ENCODE measurements at places on chromosomes 6 and 20.

DNA sequence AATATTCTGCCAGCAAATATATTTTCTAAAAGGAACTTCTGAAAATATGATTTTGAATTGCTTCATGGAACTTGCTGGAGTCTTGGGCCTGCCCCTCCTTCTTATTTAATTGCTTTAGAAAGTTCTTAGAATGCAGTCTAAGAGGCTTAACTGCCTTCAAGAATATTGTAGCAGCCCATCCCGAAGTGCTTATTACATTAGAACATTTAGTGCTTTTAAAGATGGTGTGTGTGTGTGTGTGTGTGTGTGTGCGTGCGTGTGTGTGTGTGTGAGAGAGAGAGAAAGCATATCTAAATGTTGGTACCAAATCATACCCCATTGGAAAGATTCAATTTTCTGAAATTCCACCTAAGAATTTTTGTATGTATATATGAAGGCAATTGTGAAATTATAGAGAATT, 193.5 kb downstream of the SLC24A3 start:
- DNase-seq, result no peak

- DNase-seq, result no peak
Measured at GRCh38 chr6:54191461-54191860, 80.2 kb downstream of the MLIP start.

GRCh38 chr6:112360498-112360897, 13.4 kb downstream of the RFPL4B start:
- no peak for DNase-seq

DNA sequence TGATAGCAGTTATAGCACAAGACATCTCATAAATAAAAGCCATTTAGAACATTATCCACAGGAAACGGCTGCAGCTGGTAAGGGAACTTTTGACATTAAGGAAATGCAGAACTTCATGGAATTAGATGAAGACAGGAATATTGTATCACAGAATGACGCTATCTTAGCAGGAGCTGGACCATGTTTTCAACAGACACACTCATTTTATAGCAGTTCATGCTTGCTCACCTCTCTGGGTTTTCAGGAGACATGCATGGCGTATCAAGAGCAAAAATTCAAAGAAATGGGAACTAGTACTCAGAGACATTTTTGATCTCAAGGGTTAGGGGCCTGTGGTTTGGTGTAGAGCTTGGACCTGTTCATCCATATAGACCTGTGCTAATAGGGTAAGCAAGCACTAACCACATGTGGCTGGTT, 125.0 kb downstream of the FYN start:
- DNase-seq, result no peak

GRCh38 chr20:25686081-25687067, 10.3 kb downstream of the ZNF337 start:
- DNase-seq, result no peak

GRCh38 chr6:148890652-148891404, 144.0 kb downstream of the UST start:
- DNase-seq, result no peak

GRCh38 chr6:159693128-159693893, at the start of gene SOD2:
TSS of gene SOD2 (minus strand) at chr6:159693241. CDS start at chr6:159693167, 74 bp downstream.
- DNase-seq, result peak; percentile 61

DNA sequence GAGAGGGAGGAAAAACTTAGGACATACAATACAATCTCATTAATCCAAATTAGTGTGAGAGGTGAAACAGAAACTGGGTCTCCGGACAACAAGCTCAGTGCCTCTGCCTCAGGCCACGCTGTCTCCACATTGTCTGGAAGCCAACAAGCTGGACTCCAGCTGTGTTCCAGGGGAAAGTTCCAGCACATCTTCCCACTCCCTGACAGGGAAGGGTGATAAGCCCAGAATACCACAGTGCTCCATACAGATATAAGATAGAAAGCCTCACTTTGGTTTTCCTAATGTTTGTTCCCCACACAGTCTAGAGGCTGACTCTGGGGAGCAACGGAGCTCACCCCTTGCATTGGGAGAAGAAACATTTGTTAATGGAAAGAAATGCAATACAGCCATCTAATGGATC, 117.1 kb upstream of the SPTLC3 start:
- no peak for DNase-seq

GRCh38 chr20:17679941-17680835, 1.9 kb downstream of the RRBP1 start:
- no peak for DNase-seq

- no peak for DNase-seq
Measured at GRCh38 chr6:150195996-150196417, 53.2 kb downstream of the PPP1R14C start.

DNA sequence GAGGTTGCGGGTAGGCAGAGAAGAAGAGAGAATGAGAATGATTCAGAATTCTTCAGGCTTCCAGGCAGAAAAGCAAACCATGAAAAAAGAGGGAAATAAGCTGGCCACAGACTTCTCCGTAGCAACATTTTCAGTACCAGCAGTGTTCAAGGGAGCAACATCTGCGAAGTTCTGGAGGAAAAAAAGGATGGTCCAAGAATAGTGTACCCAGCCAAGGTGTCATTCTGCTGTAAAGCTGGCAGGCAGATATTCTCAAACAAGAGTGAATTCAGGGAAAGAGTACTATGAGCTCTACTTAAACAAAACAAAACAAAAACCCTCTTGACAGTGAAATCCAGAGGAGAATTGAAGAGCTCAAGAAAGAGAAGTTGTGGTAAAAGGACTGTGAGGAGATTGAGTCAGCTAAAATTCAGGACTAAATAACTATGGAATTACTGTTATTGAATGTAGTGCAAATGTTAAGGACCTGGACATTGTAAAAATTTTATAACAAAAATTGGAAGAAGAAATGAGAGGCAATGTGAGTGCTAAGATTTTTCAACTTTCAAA, 86.5 kb downstream of the ATRN start:
- DNase-seq, result no peak

- DNase-seq, result no peak
Measured at GRCh38 chr6:42450477-42451332, 1.0 kb downstream of the TRERF1 start.

GRCh38 chr6:150275489-150275888, 93.3 kb upstream of the IYD start:
- DNase-seq, result no peak

- no peak for DNase-seq
Measured at GRCh38 chr6:113669606-113670005, 187.5 kb upstream of the MARCKS start.

DNA sequence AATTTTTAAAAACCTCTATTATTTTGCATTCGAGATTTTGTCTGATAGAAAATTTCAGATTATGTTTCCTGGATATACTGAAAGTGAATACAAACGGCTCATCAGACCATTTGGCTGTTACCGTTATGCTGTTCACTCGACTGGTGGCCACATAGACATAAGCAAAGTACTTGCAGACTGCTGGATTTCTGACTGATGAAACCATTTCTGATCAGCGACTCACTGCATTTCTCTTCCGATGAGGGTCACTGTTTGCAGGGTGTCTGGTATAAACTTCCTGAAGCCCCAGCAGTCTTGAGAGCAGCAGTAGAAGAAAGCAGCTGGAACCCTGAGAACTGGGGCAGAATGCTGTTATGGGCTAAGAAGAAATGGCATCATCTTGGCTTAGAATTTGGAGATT, 17.7 kb downstream of the SNX9 start:
- DNase-seq, result no peak

- no peak for DNase-seq
Measured at GRCh38 chr6:149830731-149831307, 33.3 kb downstream of the LRP11 start.

DNA sequence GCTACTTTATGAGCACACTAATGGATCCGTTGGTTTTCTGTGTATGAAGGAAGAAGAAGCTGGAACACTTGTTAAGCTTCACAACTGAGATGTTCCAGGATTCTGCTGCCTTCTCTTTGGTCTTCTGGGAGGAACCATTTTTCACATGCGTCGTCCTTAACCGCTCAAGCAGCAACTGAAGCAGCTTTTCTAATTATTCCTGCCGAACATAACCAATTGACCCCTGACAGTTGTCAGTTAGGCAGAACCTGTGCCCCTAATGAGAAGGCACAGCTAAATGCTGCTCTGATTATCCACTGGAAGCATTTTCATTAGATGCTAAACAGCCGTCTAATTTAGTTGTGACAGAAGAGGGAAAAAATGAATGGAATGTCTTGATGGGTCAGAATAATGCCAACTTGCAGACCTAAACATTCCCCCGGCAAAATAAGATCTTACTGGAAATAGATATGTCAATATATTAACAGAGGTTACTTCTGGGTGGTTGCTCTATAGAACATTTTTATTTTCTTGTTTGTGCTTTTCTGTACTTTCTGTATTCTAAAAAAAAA, 85.0 kb upstream of the SMLR1 start:
- no peak for DNase-seq

GRCh38 chr6:48757661-48758060, 646.7 kb upstream of the PTCHD4 start:
- no peak for DNase-seq

- DNase-seq, result no peak
Measured at GRCh38 chr6:15520626-15521203, 142.1 kb downstream of the DTNBP1 start.

DNA sequence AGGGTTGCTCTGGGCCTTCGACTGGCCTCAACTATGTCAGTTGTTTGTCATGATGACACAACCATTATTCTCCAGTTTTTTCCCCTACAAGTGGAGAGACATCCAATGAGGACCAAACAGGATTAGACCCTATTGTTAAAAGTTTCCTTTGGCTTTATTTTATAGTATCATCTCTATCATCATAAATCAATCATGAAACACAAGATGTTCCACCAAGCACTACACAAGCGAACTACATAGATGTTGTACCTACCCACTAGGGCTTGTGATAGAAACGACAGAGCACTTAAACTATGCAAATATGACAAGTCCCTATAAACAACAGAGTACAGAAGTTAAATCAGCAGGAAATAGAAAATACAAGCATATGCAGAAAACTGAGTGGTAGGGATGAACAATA, 422.5 kb upstream of the MARCKS start:
- no peak for DNase-seq

DNA sequence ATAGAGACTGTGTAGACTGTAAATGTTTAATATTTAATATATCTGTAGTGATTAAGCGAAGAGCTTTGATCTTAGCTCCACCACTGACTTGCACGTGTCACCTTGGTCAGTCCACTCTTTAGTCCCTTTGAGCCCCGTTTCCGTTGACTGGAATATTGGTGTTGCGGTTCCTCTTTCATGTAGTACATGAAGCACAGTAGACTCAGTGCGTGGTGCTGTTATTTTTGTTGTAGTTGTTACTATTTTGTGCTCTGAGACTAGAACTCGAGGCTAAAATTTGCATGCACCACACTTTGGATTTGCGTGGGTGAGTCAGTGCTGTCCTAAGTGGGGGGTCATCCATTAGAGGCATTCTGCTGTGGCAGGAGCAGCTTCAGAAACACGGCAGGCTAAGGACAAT, 291.4 kb downstream of the QKI start:
- DNase-seq, result no peak

DNA sequence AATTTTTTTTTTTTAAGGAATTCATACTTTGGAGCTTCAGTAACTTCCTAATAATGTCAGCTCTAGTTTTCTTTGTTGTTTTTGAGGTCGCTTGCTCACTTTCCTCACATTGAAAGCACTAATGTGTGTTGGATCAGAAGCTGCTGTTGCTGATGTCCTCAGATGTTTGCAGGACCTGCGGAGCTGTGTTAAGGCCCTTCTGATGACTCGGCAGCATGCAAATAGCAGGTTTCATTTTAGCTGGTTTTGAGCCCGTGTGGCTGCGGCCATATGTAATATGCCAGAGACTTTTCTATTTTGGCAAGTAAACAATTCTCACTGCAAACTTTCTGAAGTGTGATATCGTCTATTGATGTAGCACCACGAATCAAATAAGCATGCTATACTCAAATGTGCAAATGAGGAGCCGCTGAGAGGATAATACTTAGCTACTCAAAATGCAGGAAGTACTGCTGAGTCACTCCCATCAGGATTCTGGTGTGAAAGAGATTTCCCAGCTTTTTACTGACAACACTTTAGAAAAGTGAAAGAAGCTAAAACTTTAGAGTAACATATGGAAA, 187.8 kb downstream of the SASH1 start:
- no peak for DNase-seq

- DNase-seq, result no peak
Measured at GRCh38 chr6:124676033-124676432, 286.2 kb upstream of the RNF217 start.

DNA sequence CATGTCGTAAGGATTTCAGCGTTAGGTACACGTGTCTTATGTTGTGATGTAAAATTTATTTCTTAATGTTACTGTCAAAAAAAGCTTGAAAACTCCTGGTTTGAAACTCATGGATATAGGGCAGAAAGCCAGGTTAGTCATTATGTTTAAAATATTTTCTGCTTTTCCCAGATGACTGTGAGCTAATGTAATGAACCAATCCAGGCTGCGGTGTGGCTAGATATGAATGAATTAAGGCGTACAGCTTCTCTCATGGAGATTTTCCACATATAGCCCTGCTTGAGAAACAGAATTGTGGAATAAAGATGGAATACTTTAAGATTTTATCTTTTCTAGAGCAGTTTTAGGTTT, 80.3 kb upstream of the STMND1 start:
- DNase-seq, result no peak

DNA sequence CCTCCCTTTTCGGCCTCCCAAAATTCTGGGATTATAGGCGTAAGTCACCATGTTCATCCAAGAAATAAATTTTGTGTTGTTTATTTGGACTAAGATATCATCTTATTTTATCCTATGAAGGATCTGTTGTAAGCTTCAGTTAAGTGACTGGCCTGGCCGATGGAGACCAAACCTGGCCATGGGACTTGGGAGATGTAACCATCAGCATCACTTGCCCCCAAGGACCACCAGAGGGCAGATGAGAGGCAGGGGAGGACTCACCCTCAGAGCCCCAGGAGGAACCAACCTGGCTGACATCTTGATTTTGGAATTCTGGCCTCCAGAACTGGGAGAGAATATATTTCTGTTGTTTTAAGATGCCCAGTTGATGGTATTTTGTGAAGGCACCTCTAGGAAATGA, 266.7 kb downstream of the CDH26 start:
- no peak for DNase-seq

DNA sequence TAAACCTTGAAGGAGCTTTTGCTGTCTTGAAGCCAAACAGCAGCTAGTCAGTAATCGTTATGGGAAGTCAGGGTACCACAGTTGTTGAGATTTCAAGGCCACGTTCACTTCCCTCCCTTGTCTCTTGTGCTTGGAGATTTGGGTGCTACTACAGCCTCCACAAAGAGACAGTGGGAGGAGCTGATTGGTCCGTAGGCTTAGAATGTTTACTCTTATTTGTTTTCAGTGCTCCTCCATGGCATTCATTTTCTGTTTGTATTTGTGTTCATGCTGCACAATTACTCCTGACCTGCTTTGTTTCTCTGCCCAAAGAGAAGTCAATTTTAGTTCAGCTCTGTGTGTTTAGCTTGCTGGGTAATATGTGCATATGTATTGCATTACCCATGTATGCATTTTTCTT, 147.7 kb downstream of the PRL start:
- DNase-seq, result no peak

GRCh38 chr20:31751126-31751525, 12.0 kb downstream of the TPX2 start:
- DNase-seq, result no peak
